ENCODE measurements at places on chromosomes 1 and 21.
A peak's percentile ranks its signal among the peaks of the same experiment; 100 is the strongest.

- DNase-seq: peak; percentile 71
Measured at GRCh38 chr1:154198756-154199562, 7.1 kb upstream of the TPM3 start.

DNA sequence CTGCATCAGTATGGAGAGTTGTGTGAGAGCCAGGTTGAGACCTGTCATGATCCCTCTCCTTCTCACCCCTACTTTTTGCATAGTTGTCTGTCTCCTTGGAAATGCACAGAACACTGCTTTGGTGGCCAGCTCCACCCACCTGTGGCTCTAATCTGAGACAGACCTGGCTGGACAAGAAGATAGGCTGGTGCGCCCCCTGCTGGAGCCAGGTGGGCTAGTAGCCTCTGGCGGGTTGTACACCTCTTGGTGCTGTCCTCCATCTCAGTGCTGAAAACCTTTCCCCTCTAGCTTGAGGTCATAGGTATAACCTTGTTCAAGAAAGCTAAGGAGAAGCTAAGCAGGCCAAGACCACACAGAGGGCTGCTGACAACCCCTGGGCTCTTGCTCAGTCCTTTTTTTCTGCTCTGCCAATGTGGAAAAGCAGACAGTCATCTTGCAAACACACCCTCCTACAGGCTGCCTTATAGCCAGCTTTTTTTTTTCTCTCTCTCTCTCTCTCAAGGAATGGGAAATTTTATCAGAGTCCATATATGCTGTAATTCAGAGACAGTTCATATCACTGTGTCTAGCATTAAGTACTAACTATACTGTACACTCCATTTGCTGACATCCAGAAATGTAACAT is 58.8 kb upstream of the SPATA6 start:
- peak; percentile 43 for DNase-seq

DNA sequence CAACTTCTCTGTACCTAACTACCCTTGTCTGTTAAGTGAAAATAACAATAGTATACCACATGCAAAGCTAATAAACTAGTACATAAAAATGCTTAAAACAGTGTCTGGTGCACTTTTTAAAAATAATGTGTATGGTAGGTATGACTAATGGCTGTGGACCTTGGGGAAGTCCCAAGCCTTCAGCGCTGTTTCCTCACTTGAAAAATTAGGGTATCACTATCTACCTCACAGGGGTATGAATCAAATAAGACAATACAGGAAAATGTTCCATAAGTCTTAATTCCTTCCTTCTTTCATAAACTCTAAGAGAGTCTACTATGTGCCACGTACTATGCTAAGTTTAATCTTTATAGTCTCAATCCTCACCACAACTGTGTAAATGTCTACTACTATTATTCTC is 32.0 kb downstream of the EGLN1 start:
- DNase-seq: peak; percentile 51

DNA sequence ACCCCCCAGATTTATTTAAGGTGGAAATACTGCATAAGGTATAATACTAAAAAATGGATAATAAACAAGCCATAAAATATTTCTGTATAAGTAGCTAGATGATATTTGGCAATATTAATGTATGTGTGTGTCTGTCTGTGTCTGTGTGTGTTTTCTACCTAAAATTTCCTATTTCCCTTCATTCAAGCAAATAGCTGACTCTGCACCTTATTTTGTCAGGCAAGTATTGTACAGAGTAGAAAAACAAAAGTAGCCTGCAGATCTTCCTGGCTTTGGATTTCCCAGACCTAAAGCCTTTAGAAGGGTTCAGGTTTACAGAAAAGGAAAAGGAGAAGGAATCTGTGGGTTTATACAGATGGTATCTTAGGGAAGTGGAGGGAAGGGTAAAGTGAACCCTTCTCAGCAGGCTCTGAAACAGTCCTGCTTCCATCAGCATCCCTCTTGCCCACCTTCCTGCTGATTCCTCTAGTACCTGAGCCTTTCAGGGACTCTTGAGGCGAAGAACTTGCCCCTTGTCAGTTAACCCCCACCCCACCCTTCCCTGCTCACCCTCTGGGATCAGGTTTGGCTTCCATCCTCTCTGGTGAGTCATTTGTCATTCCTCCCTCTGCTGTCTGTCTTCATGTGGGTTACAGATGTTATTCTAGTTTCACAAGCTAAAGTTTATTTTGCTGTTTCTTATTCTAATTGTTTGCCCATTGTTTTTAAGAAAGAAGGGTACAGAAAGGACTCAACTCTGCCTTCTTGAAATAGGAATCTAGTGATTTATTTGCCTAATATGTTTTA is 21.7 kb upstream of the RGS16 start:
- DNase-seq: no peak

- no peak for DNase-seq
Measured at GRCh38 chr1:150574260-150575071, 4.9 kb downstream of the MCL1 start.

DNA sequence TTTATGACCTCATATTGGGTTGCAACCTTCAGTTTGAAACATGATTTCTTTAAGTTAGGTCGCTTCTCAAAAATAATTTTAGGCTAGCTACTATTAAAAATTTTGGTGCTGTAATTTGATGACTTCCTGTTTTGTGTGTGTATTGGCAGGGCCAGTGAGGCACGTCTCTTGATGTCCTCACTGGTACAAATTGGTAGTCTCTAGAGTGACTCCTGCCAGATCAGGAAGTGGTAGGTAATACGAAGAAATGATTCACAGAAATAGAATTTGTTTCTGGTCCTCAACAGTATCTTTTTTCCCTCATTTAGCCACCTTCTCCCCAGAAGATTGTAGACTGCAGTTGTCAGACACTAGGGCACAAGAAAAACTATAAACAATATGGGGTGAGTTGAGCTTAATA is 120.9 kb upstream of the KIAA1614 start:
- no peak for DNase-seq

DNA sequence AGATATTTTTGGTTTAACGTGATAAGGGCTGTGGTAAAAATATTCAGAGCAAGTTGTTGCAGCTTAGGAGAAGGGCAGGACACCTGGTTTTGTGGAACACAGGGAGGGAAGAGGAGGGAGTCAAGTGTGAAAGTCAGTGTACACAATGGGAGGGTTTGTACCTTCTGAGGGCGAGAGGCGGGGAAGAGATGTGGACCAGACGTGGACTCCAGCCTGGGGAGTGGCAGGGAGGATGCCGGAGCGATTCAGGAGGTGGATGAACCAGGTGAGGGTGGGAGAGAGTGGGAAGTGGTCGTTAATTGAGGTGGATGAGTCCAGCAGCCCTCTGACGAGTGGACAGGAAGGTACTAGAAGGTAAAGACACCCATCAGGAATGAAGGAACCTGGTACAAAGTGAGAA is 52.2 kb upstream of the IRF2BP2 start:
- DNase-seq: no peak

DNA sequence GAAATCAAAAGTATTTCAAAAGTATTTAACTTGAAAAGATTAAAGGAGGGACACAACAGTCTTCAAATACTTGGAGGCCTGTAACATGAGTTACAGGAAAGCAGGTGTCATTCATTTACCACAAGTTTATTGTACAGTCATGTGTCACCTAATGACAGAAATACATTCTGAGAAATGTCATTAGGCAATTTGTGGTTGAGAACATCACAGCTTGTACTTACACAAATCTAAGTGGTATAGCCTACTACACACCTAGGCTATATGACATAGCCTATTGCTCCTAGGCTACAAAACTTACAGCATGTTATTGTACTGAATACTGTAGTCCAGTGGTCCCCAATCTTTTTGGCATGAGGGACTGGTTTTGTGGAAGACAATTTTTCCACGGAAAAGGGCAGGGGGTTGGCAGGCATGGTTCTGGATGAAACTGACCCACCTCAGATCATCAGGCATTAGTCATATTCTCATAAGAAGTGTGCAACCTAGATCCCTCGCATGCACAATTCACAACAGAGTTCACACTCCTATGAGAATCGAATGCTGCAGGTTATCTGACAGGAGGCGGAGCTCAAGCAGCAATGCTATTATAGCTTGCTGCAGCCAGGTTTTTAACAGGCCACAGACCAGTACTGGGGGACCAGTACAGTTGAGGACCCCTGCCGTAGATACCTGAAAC is 25.0 kb upstream of the PHTF1 start:
- no peak for DNase-seq

GRCh38 chr1:32636914-32637645 is 13.3 kb downstream of the ZBTB8OS start:
- peak; percentile 66 for DNase-seq
